ENCODE measurements at places on chromosomes 11 and 22.

GRCh38 chr11:69646493-69647389 is 5.8 kb downstream of the CCND1 start:
- DNase-seq = no peak

DNA sequence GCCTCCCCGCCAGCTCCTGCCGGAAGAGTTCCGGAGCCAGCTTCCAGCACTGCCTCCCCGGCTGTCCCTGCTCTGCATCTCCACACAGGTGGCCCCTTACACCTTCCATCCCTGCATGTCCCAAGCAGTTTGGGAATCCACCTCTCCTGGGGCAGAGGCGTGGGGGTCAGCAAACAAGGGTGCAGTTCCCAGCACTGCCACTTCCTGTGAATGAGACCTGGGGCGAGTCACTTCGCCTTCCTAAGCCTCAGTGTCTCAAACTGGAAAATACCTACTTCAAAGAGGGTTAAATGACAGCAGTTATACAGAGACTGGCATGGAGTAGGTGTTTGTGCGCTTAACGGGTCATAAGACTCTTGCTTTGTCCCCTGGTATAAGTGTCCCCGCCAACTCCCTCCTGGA is 5.2 kb downstream of the CYTH4 start:
- DNase-seq = no peak

DNA sequence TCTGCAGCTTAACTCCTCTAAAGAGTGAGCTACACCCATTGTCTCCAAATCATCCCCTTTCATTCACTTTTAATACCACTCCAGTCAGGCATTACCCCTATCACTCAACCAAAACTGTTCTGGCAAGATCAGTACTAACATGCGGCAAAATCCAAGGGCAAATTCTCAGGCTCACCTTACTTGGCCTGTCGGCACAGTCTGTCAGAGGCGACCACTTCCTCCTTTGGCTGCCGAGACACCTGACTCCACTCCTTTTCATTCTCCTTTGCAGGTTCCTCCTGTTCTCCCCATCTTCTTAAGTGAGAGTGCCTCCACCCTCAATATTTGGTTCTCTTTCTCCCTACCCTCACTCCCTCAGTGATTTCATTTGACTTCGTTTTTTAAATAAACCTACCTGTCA is 4.2 kb downstream of the C11orf91 start:
- no peak for DNase-seq

DNA sequence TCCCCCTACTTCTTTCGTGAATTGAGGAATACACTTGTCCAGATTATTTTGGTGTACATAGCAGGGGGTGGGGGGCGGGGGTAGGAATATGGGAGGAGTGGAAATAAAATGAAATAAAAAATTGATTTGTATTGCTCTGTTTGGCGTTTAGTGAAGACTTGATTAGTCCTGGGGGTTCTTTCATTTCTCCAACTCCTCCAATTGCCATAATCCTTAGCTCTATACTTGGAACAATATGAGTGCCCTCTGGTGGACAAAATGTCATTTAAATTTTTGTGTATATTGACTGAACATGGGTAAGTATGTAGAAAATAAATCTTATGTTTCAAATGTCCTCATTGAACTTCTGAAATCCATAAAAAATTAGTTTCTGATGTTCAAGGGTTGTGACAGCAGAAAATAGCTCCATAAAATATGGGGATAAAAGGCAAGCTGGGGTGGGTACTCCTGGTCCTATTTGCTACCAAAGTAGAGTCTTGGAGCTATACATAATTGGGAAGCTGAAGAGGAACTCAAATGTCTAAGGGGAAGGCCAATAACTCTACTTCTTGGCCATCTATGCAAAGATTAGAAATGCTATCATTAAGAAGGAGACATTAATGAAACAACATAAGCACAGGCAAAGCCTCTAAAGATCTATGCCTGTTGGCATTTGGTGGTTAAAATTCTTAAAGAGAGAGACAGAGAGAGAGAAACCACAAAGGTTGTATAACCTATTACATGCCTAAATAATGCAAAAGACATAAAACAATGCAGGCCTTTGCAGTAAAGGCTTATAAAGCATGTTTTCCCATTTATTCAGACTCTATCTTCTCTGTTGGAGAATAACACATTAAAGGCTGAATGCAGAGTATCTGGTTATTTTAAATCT is 421.6 kb downstream of the METTL15 start:
- no peak for DNase-seq

DNA sequence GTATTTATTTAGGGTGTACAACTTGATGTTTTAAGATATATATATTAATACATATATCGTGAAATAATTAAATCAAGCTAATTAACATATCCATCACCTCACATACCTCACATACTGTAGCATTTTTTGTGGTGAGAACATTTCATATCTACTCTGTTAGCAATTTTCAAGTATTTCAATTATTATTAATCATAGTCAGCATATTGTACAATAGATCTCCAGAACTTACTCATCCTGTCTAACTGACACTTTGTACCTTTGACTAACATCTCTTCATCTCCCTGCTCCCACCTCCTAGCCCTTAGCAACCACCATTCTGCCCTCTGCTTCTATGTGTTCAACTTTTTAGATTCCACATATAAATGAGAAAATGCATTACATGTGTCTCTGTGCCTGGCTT is 108.4 kb downstream of the BARX2 start:
- DNase-seq = no peak

DNA sequence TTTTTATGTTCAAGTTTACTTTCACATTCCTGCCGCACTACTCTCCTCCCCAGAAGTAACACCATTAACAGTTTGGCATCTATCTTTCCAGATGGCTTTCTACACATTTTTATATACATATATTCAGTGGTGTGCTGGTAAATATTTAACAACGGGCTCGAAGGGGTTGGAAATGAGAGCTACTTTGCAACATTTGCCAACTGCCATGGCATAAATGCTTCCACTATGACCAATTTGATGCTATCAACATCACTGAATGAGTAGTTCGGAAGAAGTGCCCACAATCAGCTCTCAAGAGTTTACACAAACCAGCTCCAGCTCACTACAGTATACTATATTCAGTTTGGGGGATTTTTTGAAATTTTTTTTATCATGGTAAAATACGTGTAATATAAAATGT is 55.2 kb downstream of the RELT start:
- no peak for DNase-seq

DNA sequence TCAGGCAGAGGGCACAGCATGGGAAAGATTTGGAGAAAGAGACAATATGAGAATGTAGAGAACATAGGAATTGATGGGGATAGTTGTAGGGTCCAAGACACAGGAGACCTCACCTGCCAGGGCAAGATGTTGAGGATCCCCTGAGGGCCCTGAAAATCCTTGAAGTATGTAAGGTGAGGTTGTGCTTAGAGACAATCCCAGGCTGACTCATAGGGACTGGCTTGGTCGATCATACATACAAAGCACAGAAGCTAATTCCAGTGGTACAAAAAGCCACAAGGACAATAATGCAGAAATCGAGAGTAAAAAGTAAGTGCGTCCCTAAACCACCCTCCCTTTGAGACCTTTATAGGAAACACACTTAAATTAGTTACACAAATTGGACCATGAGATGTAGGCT is 468.2 kb downstream of the MIAT start:
- DNase-seq = no peak

- no peak for DNase-seq
Measured at GRCh38 chr11:75719340-75720239, 2.0 kb downstream of the MOGAT2 start.

GRCh38 chr11:126634963-126635362 is 279.5 kb downstream of the ST3GAL4 start:
- no peak for DNase-seq

- no peak for DNase-seq
Measured at GRCh38 chr11:34044664-34045485, 6.7 kb upstream of the CAPRIN1 start.

DNA sequence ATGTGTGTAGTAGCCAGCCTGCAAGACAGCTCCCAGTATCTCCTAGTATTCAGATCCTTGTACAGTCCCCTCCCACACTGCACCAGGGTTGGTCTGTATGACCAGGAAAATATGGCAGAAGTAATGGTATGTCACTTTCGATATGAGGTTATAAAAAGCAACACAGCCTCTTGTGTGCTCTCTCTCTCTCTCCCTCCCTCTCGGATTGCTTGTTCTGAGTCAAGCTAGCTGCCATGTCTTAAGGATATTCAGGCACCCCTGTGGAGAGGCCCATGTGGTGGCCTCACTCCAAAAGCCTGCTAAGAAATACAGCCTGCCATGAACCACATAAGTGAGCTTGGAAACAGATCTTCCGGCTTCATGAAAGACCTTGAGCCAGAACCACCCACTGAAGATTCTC is 25.4 kb downstream of the FXYD6 start:
- no peak for DNase-seq

DNA sequence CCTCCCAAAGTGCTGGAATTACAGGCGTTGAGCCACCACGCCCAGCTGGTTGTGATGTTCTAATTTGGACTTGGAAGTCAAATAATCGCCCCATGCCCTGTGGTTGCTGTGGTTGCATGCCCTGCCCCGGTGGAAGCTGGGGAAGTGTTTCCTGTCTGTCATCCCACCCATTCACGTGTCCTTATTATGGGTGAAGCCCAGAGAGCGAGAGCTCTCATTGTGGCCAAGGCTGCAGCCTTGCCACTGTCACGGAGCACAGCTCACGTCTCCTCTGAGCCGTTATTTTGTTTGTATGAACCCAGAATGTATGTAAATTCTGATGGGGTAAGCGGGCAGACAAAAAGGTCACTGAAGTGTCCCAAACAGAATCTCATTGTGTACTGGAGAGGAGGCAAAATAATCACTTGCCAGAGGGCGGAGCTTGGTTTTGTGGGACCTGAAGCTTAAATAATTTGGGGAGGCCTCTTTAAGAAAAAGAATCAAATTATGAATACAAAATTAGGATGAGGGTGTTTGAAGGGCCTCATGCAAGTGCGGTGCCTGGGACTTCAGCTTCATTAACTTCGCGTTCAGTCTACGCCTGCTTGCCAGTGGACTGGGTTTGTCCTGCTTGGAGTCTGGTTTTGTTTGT is 25.8 kb upstream of the TREH start:
- DNase-seq = no peak

- peak; percentile 7 for DNase-seq
Measured at GRCh38 chr11:70364745-70365543, 33.4 kb upstream of the CTTN start.

DNA sequence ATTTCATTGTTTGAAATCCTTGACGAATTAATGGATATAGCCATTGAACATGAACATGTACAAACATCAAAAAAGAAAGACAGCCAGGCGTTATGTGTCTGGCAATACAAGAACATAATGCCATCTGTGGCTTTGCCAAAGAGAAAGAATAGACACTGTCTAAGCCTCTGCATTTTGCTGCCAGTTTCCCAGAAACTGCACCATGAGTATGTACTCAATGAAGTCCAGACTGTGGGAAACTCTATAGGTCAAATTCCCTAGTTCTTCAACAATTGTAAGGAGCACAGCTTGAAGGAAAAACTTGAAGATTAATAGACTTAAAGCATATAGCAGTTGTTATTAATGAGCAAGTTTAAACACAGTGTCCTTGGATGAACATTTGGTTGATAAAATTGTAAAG is 71.3 kb downstream of the BBOX1 start:
- DNase-seq = no peak
